ENCODE measurements at places on chromosomes 4 and X. TPM values are rescaled to one million over a fixed set of nuclear protein-coding genes. Genes with fewer than 3 reads are reported as not detected.
A peak's percentile ranks its signal among the peaks of the same experiment; 100 is the strongest.

P2RY10 gene
- total RNA-seq = 76.1 TPM

SSX2B gene
- total RNA-seq = not detected

FGF2 gene
- not detected for total RNA-seq

RADX gene
- 8.9 TPM for total RNA-seq

SPACA5 gene
- not detected for total RNA-seq

VCX gene
- total RNA-seq = not detected

TMPRSS11A gene
- not detected for total RNA-seq

FATE1 gene
- not detected for total RNA-seq

CTSO gene
- 6.1 TPM for total RNA-seq

GRCh38 chrX:29528281-29528680, 687.1 kb upstream of the MAGEB2 start:
- no peak for DNase-seq

GRCh38 chrX:130296743-130297142, 28.0 kb upstream of the ZNF280C start:
- no peak for DNase-seq

DNA sequence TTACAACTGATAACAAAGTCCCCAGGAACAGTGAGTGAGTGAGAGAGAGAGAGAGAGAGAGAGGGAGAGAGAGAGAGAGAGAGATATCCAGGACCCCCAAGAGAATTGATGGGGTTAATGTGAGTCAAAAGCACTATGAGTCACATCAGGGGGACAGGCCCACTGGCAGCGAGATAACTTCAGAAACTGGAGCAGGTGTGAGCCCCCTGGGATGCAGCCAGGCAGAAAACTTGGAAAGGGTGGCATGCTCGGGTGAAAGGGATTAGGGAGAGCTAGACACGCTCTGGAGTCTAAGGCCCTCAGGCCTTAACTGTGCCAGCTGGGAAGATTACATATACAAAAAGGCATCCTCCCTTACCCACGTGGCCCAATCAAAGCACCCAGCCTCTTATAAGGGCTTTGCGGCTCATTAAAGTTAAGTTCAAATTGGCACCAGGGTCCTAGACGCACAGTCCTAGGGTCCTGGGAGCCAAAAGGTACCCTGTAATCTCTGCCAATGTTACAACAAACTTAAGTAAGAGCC, 841 bp downstream of the ACOT9 start:
- no peak for DNase-seq

DNA sequence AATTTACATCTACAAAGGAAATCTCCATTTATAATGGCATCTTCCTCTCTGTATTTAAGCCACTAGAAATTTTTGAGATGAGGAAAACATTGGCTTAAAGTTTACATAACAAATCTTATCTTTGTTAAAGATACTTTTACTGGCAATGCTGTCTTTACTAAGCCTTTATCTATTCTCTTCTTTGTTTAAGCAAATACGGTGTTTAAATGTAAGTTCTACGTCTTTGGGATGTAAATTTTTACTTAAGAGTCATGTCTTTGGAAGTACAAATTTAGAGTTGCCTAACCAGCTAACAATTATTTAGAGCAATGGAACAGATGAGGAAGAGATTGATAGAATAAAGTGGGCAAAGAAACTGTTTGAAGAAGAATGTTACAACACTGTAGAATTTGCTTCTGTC, 1024.0 kb upstream of the PCDH10 start:
- no peak for DNase-seq

- no peak for DNase-seq
Observed at GRCh38 chr4:78137532-78137931, 80.4 kb downstream of the FRAS1 start.

DNA sequence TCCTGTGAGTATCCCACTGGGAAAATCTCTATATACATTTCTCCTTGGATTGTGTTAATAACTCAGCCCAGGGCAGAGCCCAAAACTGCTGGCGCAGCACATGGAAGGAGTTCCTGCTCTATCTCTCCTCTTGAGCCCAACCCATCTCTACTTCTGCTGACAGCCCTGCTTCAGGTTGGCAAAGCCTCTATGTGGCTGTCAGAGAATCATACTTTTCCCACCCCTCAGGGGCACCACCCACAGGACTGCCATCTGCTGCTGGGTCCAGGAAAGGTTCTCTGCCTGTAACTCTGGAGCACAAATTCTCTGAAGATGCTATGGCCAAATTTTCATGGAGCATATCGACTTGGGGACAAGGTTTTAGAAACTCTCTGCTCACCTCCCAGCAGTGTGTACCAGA, 278.5 kb upstream of the EMCN start:
- DNase-seq = no peak

GRCh38 chrX:63920875-63921274, 135.9 kb upstream of the ARHGEF9 start:
- DNase-seq = no peak

DNA sequence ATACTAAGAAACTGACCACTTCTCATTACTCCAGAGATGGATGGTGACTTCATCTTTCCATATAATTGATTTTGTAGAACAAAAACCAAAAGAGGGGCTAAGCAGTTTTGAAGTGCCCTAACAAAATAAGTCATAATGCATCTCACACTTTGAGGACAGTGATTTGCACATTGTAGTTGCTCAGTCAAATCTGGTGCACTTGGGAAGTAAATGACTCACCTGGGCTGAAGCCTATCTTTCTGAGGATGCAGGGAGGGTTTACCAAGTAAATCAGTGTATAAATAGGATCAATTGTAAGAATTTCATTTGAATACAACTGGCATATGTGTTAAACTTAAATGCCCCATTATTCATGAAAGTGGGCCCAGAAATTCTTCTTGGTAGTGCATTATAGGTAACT, 134.2 kb downstream of the DCLK2 start:
- DNase-seq = no peak

GRCh38 chr4:80385397-80386280, 50.1 kb downstream of the CFAP299 start:
- no peak for DNase-seq

DNA sequence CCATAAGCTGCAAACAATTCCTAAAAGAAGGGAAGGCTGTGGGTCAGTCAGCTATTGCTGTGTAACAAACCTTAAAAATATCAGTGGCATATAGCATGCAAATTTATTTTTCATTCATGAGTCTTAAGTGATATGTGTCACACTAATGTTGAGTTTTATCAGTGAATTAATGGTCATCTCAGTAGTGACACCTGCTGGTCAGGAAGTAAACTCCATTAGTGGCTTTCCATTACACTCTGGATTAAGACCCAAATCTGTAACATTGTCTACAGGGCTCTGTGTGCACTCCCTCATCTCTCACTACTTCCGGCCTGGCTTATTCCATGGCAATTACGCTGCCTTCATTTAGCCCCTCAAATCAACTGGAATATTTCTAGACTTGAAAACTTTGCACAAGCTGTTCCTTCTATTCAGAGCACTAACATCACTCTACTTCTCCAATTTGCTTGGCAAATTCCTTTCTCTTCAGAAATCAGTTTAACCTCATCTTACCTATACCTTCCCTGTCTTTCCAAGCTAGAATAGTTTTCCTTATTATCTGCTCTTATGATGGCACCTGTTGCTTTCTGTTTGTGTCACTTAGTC, 217.3 kb upstream of the TAPT1 start:
- DNase-seq = no peak

GRCh38 chr4:139824882-139825522, 159.4 kb downstream of the MGST2 start:
- no peak for DNase-seq

DNA sequence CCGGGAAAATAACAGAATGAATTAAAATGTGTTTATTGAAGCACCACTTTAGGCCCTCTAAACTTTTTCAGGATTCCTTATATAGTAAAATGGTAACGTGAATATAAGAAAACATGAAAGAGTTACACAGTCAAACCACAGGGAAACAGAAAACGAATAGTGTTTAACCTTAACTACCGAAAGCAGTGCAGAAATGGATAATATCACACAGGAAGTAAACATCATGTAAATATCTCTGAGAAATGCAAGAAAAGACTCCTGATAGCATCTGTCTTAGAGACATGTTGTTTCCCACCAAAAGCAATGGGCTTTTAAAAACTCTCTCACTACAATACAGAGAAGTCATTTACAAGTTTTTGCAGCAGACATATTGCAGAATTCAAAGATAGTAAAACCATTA, 323.9 kb upstream of the CXXC4 start:
- DNase-seq = no peak

GRCh38 chrX:139530550-139530949, at the start of gene F9:
TSS of gene F9 (plus strand) at chrX:139530739. CDS start at chrX:139530765, 26 bp downstream.
- DNase-seq = no peak

- DNase-seq = no peak
Observed at GRCh38 chr4:107380190-107380589, 339.8 kb downstream of the PAPSS1 start.

DNA sequence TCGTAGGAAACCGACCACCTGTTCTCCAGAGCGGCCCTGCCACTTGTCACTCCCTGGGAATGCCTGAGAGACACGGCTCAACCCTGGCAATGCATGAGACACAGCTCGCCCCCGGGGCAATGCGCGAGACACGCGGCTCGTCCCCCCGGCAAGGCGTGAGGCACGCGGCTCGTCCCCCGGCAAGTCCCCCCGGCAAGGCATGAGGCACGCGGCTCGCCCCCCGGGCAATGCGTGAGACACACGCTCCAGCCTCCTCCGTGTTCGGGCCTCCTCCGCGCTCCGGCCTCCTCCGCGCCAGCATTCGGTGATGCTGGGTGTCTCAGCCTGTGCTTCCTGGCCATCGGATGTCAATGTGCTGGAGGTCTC, 27.5 kb upstream of the CPLX1 start:
- DNase-seq = no peak

DNA sequence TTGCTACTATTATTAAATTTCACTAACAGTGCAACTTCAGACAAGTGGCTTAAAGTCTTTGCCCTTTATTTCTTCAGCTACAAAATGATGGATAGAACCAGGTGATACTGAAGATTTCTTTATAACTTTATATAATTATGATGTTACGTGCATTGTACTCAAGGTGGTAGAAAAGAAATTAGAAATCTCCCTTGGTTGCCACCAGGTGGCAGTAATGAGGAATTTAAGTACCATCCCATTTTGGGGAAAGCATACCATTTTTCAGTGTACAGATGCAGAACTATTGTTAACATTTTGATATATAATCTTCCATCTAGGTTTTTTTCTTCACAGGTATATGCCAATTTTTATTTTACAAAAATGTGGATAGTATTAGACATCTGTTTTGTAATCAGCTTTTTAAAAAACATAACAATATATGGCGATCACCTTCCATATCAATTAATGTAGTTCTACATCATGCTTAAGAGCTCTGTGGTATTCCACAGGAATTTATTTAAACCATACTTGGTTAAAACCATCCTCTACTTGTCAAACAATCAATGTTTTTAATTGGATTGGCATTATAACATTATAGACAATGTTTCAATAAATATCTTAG, 37.7 kb upstream of the RAB33B start:
- DNase-seq = no peak

DNA sequence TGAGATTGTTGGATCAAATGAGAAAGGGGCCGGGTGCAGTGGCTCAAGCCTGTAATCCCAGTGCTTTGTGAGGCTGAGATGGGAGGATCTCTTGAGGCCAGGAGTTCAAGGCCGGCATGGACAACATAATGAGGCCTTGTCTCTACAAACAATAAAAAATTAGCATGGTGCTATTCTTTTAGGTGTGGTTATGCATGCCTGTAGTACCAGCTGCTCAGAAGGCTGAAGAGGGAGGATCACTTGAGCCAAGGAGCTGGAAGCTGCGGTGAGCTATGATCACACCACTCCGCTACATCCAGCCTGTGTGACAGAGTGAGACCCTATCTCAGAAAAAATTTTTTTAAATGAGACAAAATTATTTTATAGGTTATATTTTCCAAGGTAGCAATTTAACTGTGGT, 49.7 kb upstream of the TMEM150C start:
- DNase-seq = no peak

GRCh38 chr4:7191546-7192251, 639 bp upstream of the SORCS2 start:
- DNase-seq = no peak

DNA sequence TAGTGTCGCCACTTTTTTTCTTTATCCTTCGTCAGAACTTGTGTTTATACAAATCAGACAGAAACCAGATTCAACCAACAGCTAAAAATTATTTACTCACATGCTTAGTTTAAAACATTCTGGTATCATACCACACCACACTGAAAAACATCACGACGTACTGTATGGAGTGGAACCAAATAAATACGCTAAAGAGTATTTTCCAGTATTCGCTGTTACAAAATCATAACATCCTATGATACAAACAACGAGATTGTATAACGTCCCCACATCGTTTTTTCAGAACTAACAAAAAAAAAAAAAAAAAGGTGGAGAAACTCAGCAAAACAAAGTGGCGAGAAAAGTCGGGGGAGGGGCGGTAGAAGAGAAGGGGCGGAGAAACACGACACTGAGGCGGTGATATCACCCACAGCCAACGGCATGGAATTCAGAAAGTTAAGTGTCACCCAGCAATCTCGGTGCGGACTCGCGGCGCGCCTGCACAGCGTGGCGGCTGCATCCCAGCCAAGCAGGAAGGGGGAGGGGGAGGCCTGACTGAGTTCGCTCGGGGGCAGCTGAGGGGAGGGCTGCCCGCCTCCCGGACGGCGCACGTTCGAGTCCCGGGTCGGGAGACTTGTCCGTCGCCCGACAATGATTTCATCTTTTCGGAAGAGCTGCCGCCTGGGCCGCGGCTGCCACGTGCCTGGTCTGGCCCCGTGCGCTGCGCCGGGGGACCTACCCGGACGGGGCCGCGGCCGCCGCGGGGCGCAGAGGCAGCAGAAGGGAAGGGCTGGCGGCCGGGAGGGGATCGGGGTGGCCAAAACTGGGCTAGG, 920 bp downstream of the SETD7 start:
- DNase-seq = peak; percentile 89

DNA sequence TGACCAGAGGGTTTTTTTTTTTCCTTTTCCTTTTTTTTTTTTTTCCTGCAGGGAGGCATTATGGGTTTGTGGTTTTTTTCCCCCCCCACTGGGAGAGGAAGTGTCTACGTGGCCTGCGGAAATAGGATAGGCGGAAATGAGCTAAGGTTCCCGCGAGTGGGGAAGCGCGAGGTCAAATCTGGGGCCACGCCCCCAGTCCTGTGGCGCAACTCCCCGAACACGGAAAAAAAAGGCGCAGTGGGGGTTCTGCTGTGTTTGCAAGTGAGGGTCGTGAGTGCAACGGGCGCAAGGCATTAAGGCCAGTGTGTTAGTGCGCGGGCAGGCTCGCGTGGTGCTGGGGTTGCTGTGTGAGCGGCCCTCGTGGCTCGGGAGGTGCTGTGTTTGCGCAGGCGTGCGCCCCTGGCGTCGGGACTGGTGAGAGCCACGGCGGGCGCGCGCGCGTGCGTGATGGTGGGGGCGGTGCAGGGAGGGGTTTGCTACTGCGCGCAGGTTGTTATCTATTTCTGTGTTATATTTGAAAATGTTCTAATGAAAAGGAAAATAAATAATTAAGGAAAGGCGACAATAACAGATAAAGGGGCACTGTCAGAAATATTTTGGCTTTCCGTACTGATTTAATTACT, 685 bp upstream of the MORF4L2 start:
- DNase-seq = peak; percentile 92
